ENCODE measurements at places on chromosomes 2 and 18. TPM values are rescaled to one million over a fixed set of nuclear protein-coding genes. Genes with fewer than 3 reads are reported as not detected.

GRCh38 chr2:36223259-36223658, 132.3 kb upstream of the CRIM1 start:
- DNase-seq: no peak

Gene FOXI3
- not detected for total RNA-seq

DNA sequence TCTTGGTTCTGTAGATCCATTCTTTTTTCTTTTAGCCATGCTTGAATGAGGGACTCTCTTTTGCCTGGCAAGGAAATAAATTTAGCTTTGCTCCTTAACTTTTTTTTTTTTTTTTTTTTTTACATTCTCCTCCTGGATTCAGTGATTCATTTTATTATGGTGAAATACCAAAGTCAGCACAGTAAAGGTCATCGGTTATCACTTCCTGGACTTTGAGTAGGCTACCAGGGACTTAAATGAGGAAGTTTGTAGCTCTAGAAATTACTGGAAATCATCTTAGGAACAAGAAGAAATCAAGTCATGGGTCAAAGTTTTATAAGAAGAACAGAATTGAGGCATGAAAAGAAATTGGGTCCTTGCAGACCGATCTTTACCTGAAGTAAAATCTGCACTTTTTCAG, 75.0 kb downstream of the SOCS6 start:
- DNase-seq: no peak

Gene TMEM178A
- total RNA-seq: 2.0 TPM

Measured in left cardiac atrium (tissue), 4 donors.